PC-9 (cell line): ENCODE measurements at places on chromosomes 7 and 10. TPM values are rescaled to one million over a fixed set of nuclear protein-coding genes. Genes with fewer than 3 reads are reported as not detected.

GRCh38 chr7:100017300-100017699, 1.9 kb downstream of the ZKSCAN1 start:
- no peak for DNase-seq

DNA sequence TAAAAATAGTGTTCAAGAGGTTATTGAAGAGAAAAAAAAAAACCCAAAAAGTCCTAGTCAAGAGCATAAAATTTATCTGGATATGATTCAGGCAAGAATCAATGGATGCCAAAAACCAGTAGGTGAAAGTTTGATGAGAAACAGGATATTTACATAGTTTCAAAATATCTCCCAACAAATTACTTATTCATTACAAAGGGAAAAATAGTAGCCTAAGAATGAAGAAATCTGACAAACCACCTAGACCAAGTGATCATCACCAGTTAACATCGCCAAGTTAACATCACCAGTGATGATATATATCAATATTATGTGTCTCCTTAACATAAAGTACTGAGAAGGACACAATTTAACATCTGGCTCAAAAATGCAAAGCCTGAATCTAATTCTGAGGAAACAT, 85.2 kb downstream of the RNLS start:
- no peak for DNase-seq

The PPP1R9A gene
- 11.5 and 11.9 TPM in 2 replicates for total RNA-seq

The PDE6C gene
- total RNA-seq = not detected in 2 replicates

GRCh38 chr7:73880755-73881328, 19.9 kb downstream of the TMEM270 start:
- DNase-seq = no peak

DNA sequence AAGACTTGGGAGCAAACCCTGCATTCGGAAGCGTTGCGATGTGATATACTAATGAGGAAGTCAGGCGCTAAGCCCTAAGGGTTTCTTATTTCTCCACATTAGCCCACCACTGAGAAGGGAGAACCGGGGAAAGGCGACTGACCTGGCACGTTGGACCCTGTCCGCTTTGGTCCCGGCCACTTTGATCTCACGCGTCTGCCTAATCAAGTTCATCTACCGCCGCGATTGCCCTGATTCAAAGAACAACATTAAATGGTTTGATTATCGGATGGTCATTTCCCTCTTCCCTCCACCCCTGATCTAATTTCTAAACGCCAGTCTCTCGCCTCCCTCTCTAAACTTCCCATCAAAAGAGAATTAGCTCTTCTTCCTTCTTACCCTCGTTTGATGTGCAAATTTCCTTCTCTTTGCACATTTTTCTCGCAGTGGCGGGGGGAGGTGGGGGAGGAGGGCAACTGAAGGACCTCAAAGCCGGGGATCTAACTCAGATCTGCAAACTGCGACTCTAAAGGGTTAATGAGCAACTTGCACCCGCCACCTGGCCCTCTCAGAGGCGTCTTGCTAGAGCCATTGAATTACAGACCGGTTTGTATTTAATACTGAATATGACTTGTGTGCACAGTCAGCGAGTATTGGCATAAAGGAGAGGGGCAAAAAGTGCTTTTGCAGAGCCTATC, 687 bp upstream of the DKK1 start:
- peak; percentile 49 for DNase-seq

The RNF133 gene
- total RNA-seq = 0.41 and 0.55 TPM in 2 replicates

- DNase-seq = no peak
These were observed 115.9 kb downstream of the MICU1 start for GRCh38 chr10:72509941-72510340.

DNA sequence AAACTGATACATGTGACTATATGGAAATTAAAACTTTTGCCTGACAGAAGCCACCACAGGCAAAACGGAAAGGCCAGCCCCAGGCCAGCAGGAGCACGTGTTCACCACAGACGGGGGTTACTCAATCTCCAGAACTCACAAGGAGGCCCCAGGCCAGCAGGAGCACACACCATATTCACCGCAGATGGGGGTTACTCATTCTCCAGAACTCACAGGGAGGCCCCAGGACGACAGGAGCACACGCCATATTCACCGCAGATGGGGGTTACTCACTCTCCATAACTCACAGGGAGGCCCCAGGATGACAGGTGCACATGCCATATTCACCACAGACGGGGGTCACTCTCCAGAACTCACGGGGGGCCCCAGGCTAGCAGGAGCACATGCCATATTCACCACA, 61.5 kb downstream of the NKX6-2 start:
- DNase-seq = no peak

The ATP5F1C gene
- 282 and 284 TPM in 2 replicates for total RNA-seq

GRCh38 chr7:12954380-12955033, 267.1 kb downstream of the ARL4A start:
- DNase-seq = no peak

The UROS gene
- 35.1 and 40.1 TPM in 2 replicates for total RNA-seq

DNA sequence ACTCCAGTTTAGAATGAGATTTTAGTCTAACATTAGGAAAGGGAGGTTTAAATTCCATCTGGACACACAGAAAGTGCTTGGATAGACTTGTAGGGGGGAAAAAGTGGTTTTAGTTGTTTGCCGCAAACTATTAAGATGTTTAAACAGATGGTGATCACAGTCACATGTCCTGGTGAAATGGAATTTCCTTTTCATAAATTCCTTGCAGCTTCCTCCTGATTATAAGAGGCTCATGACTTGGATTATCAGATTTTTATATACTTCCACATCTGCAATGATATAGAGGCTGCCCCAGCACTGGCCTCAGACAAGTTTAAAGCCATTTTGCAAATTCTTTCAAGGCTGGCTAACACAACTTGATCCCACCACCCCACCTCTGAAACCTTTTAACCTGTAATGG, 106.4 kb upstream of the ARMC3 start:
- no peak for DNase-seq

DNA sequence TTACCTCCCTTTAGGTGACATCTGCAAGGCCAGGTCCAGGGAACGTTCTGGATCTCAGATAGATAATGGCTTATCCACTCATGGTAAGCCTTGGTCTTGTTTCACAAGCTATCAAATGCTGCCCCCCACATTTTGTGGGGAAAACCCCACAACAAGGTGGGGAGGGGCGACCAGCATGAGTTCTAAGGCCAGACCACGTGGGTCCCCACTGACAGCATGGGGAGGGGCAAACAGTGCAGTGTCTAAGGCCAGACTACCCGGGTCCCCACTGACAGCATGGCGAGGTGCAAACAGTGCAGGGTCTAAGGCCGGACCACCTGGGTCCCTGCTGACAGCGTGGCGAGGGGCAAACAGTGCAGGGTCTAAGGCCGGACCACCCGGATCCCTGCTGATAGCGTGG, 102.8 kb downstream of the DIP2C start:
- no peak for DNase-seq

- peak; percentile 61 for DNase-seq
These were observed 77.3 kb upstream of the SVIL start for GRCh38 chr10:29712108-29712507.

- DNase-seq = peak; percentile 67
These were observed 493.4 kb downstream of the TNS3 start for GRCh38 chr7:47088329-47089067.

DNA sequence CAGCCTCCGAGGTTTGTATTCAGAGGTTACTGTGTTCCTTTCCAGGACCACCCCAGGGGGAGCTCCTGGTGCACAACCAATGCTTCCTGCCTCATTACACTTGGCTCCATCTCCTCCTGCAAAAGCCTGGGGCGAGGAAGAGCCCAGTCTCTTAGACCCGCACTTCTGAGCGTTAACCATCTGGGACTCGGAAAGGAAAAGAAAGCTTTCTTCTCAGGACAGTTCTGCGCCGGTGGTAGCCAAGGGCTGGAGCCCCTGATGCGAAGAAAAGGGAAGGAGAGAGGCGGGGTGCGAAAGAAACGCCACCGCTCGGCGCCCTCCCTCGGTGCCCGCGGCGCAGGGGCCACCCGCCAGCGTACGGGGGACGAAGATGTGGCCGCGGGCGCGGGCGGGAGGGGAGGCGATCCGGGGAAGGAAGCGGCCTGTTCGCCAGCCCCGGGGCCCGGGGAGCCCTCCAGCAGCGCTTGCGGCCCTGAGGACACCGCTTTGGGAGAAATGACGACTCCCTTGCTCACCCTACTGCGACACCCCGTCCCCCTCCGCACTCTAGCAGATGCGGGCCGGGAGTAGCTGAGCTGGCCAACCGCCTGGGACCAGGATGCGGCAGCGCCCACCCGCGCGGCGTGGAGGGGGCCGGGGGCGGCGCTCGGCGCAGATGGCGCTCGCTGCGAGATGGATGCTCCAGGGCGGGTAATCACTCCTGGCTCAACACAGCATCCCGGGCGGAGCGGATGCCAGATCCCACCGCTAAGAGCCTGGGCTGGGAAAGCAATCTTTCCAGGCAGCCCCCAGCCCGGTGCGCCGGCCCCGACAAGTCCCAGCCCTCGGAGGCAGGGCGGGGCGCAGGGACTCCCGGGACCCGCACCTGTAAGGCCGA, 1.3 kb downstream of the NRCAM start:
- peak; percentile 39 for DNase-seq

The PON1 gene
- total RNA-seq = not detected in 2 replicates

The LRWD1 gene
- 35.3 and 57.9 TPM in 2 replicates for total RNA-seq

DNA sequence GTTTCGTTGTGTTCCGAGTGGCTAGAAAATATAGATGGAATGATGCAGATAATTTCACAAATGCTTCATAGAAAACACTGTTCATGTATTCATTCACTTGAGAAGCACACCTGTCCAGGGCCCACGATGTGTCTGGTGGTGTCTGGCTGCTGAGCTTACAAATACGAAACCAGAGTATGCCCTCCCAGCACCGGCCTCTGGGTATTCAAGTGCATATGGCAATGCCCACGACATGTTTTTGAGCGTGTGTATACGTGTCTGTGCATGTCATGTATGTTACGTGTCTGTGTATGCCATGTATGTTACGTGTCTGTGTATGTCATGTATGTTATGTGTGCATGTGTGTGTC, 37.9 kb downstream of the IL2RA start:
- no peak for DNase-seq

DNA sequence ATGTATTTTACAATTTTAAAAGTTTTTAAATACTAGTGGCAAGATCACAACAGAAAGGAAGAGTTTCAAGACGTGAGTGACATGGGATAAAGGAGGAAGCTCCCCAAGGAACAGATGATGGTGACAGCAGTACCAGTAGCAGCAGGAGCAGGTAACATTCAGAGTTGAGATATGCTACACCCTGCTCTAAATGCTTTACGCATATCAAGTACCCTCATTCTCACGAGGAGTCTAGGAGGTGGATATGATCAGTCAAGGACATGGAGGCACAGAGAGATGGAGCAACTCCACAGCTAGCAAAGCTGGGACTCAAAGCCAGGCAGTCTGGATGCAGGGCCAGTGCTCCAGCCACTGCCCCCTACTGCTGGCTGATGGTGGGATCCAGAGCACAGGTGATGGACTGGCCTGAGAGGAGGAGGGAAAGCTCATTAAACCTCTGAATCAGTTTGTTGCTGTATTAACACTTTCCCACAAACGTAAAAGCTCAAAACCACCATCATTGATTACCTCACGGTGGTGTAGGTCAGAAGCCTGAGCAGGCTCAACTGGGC, 17.5 kb downstream of the RP9 start:
- DNase-seq = no peak

- no peak for DNase-seq
These were observed 133.5 kb downstream of the HBP1 start for GRCh38 chr7:107302250-107302847.

DNA sequence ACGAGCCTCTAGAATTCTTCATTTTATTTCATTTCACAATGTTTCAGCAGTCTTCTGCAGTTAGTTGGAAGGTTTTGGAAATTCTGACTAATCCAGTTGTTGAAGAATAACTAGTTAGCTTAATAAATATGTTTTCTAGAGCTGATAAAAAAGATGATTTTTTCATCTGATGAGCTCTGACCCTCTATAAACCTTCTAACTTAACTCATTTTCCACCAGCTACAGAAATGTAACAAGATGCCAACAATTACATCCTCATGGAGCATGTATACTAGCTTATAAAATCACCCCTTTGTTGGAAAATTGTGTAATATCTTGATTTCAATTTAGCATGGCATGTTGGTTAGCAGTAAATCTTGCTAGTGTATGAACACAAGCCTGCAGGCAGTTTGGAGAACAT, 33.1 kb downstream of the KAT6B start:
- no peak for DNase-seq

- peak; percentile 83 for DNase-seq
These were observed 32.9 kb upstream of the BHLHA15 start for GRCh38 chr7:98178321-98178720.

- no peak for DNase-seq
These were observed 117.0 kb downstream of the OAT start for GRCh38 chr10:124301736-124302135.

The HOXA5 gene
- 0.63 and 1.0 TPM in 2 replicates for total RNA-seq
